ENCODE measurements at places on chromosomes 7 and 10.

- DNase-seq = no peak
Measured at GRCh38 chr10:69214666-69215131, 5.4 kb upstream of the HKDC1 start.

DNA sequence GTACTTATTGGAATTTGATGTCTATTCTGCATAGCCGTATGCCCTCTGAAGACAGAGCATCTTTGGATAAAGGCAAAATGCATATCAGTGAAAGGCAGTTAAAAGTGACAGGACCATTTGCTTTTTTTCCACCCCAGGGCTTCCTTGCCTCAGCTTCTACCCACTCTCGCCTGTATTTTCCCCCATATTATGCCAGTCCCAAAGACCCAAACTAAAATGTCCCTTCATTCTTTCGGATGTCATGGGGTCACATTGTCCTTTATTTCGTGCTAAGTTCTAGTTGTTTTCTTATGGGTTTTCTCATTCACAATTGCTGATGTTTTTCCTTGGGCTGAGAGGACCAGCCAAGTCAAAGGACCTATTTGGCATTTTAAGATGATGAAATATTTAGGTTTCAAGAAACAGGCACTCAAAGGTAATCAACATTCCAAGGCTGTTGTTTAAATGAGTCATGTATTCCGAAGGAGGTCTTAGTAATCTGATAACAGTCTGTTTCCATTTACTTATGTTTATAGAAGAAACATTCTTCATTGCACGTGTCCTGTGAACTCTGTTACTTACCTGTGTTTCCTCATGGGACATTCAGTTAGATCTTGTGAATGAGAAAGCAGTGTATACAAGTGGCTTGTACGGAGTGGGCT lies 74.1 kb downstream of the DNAH11 start:
- no peak for DNase-seq

DNA sequence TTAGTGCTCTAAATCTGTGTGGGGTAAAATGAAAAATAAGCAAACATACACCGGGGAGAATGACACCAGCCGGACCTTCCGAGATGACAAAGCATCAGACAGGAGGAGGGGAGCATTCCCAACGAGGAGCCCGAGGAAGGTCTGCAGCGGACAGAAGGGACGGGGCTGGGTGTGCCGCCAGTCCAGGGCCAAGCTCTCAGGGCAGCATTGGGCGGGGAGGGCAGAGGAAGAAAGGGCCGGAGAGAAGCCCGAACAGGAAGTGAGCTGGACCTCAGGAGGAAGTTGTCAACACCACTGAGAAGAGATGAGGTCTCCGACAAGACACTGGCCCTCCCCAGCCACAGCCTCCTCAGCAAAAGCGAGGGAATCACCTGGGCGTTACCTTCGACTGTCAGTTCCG lies 182.6 kb upstream of the RNF32 start:
- no peak for DNase-seq

DNA sequence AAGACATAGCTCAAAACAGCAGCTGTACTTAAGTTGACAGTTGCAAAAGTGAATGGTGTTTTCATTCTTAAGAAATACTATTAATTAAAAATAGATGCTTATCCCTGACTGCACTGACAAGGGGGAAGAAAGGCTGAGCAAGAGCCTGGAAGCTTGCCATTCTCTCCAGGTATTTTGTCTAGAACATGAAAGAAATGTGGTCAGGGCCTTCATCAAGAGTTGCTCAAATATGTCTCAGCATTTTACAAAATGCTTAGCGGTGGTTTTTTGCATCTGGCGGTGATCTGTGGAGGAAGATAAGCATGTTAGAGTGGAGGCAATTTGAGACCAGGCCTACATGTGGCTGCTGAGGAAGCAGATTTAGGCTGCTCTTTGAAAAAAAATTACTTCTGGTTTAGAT lies 46.4 kb upstream of the CC2D2B start:
- no peak for DNase-seq

DNA sequence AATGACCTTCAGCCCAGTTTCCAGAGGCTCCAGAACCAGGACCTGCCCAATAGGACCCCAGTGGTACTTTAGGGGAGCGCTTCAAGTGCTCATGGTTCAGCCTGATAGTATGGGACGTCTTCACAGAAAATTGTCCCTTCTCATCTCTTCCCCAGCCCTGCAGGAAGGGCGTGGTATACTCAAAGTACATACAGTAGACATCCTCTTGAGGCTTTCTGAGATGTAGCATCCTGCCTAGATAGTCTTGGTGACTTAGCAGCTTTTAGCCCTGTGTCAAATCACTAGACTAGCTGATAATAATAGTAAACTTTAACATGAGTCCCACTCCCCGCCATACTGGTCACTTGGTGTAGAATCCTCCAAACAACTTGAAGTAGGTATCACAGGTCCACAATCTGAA lies 193.2 kb downstream of the CYP26A1 start:
- no peak for DNase-seq

GRCh38 chr10:88168171-88169036 lies 305.0 kb downstream of the PTEN start:
- no peak for DNase-seq

GRCh38 chr7:8434290-8435002 lies 1.0 kb downstream of the NXPH1 start:
- no peak for DNase-seq

DNA sequence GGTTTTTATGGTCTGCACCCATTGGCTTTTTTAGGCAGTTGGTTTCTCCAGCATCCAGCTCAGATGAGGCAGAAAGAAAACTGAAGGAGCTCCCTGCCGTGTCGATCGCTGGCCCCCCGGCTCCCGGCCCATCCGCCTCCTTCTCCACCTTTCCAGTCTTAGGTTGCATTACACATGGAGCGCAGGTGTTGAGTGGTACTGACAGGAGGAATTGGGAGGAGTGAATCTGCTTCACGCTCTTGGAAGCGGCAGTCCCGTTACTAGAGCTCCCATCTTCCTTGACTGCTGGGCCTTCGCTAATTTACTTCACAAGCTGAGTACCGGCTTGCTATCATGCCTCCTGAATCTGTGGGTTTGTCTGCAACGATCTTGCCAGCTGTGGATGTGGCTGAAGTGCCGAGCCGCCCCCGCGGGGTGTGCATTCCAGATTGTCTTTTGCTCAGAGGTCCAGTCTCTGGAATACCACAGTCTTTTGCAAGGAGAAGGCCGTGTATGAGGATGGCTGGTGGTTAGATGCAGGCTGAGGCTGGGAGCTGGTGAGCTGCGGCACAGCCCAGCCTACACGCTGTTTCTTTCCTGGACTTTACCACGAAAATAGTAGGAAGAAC lies 17.1 kb downstream of the IQCE start:
- DNase-seq = no peak

GRCh38 chr10:60446851-60447250 lies 57.2 kb upstream of the ANK3 start:
- DNase-seq = no peak

DNA sequence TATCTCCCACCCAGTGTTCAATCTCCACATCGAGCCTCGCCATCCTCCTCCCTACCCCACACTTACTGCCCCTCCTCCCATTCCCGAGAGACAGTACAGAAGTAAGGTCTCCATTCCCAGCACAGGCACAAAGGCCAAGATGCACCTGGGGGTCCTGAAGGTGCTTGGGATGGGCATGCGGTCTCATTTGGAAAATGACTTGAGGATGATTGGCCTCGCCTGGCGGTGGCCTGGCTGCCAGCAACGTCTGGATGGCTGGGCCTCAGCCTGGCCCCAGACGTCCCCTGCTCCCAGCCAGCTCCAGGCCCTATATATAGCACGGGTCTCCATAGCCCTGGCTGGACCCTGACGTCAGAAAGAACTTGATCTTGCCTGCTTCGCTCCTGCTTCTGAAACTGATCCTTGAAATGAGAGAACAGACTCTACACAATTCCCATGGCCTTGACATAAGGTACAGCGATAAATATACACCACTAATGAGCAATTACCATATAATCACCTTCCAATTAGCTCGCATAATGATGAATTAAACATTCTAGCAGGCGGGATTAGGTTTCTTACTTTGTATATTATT lies 11.8 kb downstream of the EMX2 start:
- DNase-seq = no peak

DNA sequence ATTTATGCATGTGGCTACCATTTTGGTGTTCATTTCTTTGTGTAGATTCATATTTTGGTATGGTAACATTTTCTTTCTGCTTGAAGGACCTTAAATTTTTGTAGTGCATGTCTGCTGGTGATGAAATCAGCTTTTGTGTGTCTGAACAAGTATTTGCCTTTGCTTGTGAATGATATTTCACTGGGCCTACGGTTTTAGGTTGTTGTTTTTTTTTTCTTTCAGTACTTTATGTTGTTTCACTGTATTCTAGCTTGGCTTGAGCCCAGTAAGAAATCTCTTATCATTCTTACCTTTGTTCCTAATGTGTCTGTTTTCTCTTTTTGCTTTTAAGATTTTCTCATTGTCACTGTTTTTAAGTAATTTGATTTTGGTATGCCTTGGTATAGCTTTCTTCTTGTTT lies 31.9 kb downstream of the SAMD8 start:
- DNase-seq = no peak

DNA sequence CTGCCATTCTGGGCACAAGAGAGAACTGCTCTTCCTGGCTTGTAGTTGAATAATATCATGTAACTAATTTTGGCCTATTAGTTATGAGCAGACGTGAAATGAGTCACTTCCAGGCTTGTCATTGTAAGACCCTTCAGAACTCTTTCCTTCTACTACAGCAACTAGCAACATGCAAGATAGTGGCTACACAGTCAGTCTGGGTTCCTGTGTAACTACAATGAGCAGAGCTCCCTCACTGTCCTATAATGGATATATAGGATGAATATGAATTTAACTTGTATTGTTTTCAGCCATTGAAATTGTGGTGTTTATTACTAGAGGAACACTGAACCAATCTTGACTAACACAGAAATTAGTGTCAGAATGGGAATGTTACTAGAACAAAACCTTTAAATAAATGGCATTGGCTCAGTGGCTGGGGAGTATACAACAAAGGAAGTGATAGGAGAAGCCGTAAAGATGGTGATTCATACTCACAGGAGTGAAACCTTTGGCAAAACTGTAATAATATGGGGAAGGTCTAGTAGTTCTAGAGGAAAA lies 2.9 kb upstream of the MTPN start:
- DNase-seq = no peak
